ENCODE measurements at places on chromosomes 12 and 14. TPM values are rescaled to one million over a fixed set of nuclear protein-coding genes. Genes with fewer than 3 reads are reported as not detected.

- H3K27me3 ChIP-seq: no peaks in the 10 kb centered on the region
- H3K4me3 ChIP-seq: no peak overlapping the region
Measured at GRCh38 chr12:20237091-20237490, 131.2 kb upstream of the PDE3A start.

DNA sequence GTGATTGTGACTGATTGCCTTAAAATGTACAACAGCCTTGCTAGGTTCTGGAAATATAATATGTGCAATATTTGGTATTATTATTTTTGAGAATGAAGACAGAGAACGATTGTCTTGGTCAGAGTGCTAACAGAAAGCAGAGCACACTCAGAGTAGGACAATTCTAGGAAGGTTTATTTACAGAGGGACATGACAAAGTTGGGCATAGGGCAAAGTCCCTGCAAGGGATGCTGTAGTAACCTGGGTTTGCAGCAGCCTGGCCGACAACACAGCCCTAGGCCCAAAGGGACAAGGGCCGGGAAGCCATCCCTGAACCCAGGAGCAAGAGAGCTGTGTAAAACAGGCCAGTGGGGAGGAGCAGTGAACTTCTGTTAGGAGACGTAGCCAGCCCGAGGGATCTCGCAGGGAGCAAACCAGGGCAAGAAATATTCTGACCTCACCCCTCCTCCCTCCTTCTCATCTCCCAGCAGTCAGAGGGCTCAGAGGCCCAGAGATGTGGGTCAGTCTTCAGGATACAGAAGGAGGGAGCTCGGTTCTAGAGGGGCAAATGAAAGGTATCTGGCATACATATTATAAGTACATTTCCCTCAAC, 51.0 kb upstream of the FERMT2 start:
- no peak overlapping the region for H3K27ac ChIP-seq
- H3K4me1 ChIP-seq: peaks cover 26% of the 10 kb centered on the region
- ATAC-seq: no peak
- H3K36me3 ChIP-seq: no peaks in the 10 kb centered on the region

DNA sequence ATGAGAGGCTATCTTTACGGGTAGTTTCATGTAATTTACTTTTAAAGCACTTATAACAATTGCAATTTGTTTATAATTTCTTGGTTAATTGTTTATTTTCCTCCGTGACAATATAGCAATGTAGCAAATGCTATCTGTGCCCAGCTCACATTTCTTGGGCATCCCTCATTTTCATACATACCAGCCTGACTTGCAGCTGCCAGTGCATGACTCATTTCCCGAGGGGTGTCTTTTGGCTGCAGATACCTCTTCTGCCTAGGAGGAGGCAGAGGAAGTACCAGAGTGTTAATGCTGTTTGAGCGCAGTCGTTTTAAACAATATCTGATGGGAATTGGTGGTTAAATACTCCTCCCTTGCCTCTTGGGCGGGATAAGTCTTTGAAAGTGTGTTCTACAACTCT, 104.2 kb upstream of the ABCD2 start:
- no peaks in the 10 kb centered on the region for H3K4me1 ChIP-seq

SLCO1A2 gene
- 0.04 TPM for total RNA-seq

DNA sequence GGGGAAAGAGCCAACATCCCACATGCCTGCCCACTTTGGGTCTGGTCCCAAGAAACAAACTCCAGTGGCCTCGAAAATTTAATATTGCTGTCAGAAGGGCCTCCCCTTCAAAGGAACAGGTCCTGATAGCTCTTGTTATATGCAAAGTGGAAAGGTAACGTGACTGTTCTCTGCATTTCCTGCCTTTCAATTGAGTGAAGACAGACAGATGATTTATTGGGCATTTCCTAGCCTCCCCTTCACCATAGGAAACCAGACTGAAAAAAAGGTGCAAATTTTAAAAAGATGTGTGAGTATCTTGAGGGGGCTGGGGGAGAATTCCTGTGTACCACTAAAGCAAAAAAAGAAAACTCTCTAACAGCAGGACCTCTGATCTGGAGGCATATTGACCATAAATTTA, 235.2 kb downstream of the ZFP36L1 start:
- no peak overlapping the region for H3K4me3 ChIP-seq
- no peak overlapping the region for H3K27ac ChIP-seq
- H3K36me3 ChIP-seq: no peaks in the 10 kb centered on the region
- H3K4me1 ChIP-seq: peaks cover 59% of the 10 kb centered on the region

DNA sequence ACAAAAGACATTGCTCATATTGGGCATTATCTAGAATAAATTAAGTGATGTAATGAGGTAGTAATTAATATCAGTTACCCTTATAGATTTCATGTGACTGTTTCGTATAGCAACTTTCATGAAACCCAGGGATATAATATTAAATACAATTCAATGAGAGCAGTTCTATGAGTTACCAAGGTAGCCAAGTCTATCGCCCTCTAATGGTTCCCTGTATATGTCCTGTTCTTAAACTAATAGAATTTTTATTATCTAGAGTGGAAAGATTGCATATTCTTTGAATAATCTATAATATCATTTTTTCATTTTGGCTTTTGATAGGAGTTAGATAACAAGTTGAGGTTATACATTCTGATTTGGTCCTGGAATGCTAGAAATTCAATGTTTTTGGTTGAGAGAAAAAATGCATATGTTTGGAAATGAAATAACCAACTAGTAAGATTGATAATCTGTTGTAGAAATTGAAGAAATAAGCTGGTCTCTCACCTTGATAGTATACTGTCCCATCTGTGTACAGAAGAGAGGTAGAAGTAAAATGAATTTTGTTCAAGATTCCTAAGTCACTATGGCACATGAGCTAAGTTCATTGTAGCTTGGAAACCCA, 59.7 kb downstream of the SCFD1 start:
- H3K27ac ChIP-seq: no peak overlapping the region
- no peak overlapping the region for H3K4me3 ChIP-seq

DNA sequence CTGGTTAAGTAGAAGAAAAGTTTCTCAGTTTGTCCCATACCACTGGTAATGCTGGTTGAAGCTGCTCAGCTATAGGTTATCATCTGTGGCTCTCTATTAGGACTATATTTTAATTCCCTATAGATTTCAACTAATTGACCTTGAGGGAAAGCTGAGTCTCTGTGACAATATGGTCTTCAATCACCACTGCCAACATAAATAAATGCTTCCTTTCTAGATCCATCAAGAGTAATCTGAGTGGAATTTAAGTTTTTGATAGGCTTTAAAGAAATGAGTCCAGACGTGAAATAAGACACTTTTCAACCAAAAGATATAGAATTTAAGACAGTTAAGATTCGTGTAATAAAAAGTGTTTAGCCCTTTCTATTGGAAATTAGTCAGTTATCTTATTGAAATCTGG, 63.5 kb upstream of the MYF6 start:
- H3K27ac ChIP-seq: no peak overlapping the region
- no peaks in the 10 kb centered on the region for H3K4me1 ChIP-seq
- no peak for ATAC-seq
- H3K27me3 ChIP-seq: no peaks in the 10 kb centered on the region
- no peaks in the 10 kb centered on the region for H3K36me3 ChIP-seq
- H3K4me3 ChIP-seq: no peak overlapping the region

DNA sequence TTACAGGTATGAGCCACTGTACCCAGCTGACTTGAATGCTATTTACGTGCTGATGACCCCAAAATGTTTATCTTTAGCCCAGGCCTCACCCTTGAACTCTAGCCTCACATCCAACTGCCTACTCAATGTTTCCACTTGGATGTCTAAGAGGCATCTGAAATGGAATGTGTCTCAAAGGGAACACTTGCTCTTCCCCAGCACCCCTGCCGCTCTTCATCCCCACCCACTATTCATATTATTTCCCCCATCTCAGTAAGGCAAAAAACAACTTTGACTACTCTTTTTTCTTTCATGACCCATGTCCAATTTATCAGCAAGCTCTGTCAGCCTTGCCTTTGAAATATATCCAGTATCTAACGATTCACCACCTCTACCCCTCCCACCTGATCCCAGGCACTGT, 204.6 kb downstream of the PAWR start:
- ATAC-seq: no peak
- no peaks in the 10 kb centered on the region for H3K36me3 ChIP-seq
- no peaks in the 10 kb centered on the region for H3K27me3 ChIP-seq
- no peak overlapping the region for H3K27ac ChIP-seq
- H3K4me3 ChIP-seq: no peak overlapping the region

PLEKHG7 gene
- not detected for total RNA-seq

DNA sequence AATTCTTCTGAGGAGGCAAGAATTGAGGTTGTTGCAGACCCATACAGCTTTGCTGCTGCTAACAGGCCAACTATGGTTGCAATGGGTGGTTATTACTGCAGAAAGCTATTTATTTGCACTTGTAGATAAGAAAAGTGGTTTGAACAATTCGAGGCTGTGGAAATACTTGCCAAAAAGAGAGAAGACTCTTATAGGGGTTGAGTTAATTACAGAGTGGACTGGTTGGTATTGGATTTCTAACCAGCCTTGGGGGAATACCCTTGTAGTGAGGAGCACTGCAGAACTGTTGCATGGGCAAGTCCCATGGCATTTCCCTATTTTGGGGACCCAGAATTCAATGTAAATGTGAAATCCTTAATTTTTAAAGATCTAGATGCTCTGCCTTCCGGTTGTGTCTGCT, 120.5 kb downstream of the KCNMB4 start:
- H3K27me3 ChIP-seq: no peaks in the 10 kb centered on the region
- H3K4me1 ChIP-seq: no peaks in the 10 kb centered on the region
- no peak overlapping the region for H3K4me3 ChIP-seq

CLBA1 gene
- 4.7 TPM for total RNA-seq

DNA sequence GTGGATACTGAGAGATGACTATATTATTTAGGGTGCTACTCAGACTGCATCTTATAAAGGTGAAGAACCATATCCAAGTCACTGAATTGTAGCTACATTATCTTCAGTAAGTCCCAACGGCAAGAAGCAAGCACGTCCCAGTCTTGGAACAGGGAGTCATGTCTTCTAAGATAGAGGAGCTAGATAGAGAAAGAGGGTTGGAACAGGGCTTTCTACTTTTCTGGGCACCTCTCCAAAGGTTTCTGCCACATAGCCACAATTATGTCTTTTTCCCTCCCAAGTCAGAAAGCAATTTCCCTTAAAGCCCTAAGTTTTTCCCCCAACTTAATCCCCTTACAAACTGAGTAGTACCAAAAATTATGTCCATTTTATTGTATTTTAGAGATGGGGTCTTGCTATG, 22.4 kb downstream of the MAPK1IP1L start:
- H3K36me3 ChIP-seq: no peaks in the 10 kb centered on the region
- no peaks in the 10 kb centered on the region for H3K27me3 ChIP-seq
- peak overlapping the region; percentile 39 for H3K27ac ChIP-seq
- peaks cover 6% of the 10 kb centered on the region for H3K4me1 ChIP-seq
- no peak overlapping the region for H3K4me3 ChIP-seq
- no peak for ATAC-seq

CLEC14A gene
- 13.7 TPM for total RNA-seq

DNA sequence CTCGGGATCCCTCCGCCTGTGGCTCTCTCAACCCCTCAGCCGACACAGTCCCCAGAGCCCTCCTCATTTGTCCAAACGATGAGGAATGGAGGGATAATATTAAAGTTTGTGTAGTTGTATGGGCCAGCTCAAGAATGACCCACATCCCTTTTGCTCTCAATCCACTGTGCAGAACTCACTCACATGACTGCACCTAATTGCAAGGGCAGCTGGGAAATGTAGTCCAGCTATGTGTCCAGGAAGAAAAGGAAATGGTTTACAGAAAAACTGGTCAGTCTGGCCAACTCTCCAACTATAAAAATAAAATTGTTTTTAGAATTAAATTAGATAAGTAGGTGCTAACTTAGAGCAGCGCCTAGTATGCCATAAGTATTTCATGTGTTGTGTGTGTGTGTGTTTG, 66.6 kb downstream of the GALNT8 start:
- no peak overlapping the region for H3K27ac ChIP-seq
- no peaks in the 10 kb centered on the region for H3K27me3 ChIP-seq
- ATAC-seq: no peak
- H3K4me1 ChIP-seq: no peaks in the 10 kb centered on the region
- H3K4me3 ChIP-seq: no peak overlapping the region
- H3K36me3 ChIP-seq: no peaks in the 10 kb centered on the region

DNA sequence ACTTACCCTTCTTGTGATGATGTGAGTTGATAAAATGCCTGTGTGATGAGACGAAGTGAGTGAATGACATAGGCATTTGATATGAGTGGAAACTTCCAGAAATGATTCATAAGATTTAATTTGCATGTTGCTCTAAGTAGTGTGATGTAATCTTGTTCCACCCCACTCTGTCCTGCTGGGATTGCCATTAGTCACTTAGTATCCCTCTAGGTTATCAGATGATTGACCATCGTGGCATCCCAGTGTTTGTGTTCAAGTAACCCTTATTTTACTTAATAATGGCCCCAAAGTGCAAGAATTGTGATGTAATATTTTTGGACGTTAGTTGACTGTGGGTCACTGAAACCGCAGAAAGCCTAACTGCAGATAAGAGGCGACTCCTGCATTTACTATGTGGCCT, 214.4 kb upstream of the DIO2 start:
- H3K27me3 ChIP-seq: no peaks in the 10 kb centered on the region
- H3K36me3 ChIP-seq: no peaks in the 10 kb centered on the region
- H3K4me3 ChIP-seq: no peak overlapping the region

- no peaks in the 10 kb centered on the region for H3K27me3 ChIP-seq
- no peaks in the 10 kb centered on the region for H3K4me1 ChIP-seq
- H3K36me3 ChIP-seq: no peaks in the 10 kb centered on the region
- H3K27ac ChIP-seq: no peak overlapping the region
- no peak for ATAC-seq
- H3K4me3 ChIP-seq: no peak overlapping the region
Measured at GRCh38 chr14:79419571-79420327, 791.6 kb downstream of the DIO2 start.

OR6C2 gene
- total RNA-seq: not detected

GRCh38 chr12:72546106-72546505, 273.9 kb downstream of the TRHDE start:
- no peaks in the 10 kb centered on the region for H3K36me3 ChIP-seq
- H3K4me1 ChIP-seq: no peaks in the 10 kb centered on the region
- ATAC-seq: no peak
- H3K27me3 ChIP-seq: no peaks in the 10 kb centered on the region

AVPR1A gene
- total RNA-seq: 5.4 TPM

TMEM117 gene
- total RNA-seq: 7.8 TPM

DNA sequence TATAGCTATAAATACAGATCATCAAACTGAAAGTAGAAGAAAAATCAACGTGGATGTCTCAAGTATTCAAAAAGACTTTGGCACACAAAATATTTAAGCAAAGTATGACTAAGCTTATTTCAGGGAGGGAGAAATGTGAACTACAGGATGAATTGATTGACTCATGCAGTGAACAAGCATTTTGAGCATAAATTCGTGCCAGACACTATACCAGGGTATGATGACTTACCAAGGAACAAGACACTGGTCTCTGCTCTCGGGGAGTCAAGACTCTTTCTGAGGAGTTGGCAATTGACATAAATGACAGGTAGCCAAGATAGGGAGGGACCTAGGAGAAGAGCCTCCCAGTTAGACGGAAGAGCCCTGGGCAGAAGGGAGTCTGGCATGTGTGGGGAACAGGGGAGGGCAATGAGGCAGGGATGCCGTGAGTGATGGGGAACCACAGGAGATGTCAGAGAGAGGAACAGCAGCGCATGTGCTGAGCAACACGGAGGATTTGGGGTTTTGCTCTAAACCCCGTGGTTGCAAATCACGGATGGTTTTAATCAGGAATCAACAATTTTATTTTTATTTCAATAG, 115.2 kb downstream of the TMEM132D start:
- H3K27ac ChIP-seq: no peak overlapping the region
- peaks cover 39% of the 10 kb centered on the region for H3K27me3 ChIP-seq
- no peaks in the 10 kb centered on the region for H3K4me1 ChIP-seq
- H3K36me3 ChIP-seq: no peaks in the 10 kb centered on the region

VIPAS39 gene
- total RNA-seq: 18.6 TPM

Data from gastroesophageal sphincter (tissue), 4 donors.